Stromal cell of bone marrow (primary cell): ENCODE measurements at places on chromosomes 4 and X.

GRCh38 chr4:78372355-78372988 lies 179.1 kb upstream of the ANXA3 start:
- DNase-seq = no peak

- DNase-seq = peak; percentile 64
These were observed 19.5 kb downstream of the UTP14A start for GRCh38 chrX:129925305-129926092.

- DNase-seq = no peak
These were observed 676.1 kb upstream of the ATOH1 start for GRCh38 chr4:93152491-93152890.

DNA sequence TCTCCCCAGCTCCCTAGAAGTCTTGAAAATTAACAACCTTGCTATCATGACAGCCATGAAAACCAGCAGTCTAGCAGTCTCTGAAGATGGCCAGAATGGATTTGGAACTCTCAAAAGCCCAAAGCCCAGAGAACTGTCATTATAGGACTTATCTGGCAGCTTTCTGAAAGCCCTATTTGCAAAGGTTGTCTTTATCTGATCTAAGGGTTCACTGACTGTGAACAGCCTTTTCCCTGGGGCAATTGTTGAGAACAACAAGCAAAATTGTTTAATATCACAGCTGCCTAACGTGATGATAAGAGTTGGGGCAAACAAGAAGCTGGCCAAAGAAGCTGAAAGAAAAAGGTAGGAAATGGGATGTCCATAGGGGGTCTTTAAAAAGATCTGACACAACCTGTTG lies 20.9 kb upstream of the KLHL8 start:
- no peak for DNase-seq

DNA sequence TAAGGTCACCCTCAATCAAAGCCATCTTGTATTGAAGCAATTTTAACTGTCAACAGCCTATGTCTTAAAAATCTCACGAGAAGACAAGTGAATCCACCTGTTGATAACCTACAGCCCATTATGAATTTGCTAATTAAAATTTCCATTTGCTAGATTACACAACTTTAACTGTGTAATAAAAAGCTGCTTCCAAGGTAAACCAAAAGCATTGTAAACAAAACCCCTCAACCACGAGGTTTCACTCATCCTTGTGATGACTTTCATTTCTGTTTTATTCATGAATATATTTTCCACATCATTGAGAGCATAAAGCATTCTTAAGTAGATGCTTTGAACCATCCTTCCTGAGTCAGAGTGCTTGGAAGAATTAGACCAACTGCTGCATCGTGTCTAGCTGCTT lies 217.5 kb upstream of the GYPA start:
- no peak for DNase-seq

- DNase-seq = no peak
These were observed 550.5 kb upstream of the FAT1 start for GRCh38 chr4:187274153-187274552.

DNA sequence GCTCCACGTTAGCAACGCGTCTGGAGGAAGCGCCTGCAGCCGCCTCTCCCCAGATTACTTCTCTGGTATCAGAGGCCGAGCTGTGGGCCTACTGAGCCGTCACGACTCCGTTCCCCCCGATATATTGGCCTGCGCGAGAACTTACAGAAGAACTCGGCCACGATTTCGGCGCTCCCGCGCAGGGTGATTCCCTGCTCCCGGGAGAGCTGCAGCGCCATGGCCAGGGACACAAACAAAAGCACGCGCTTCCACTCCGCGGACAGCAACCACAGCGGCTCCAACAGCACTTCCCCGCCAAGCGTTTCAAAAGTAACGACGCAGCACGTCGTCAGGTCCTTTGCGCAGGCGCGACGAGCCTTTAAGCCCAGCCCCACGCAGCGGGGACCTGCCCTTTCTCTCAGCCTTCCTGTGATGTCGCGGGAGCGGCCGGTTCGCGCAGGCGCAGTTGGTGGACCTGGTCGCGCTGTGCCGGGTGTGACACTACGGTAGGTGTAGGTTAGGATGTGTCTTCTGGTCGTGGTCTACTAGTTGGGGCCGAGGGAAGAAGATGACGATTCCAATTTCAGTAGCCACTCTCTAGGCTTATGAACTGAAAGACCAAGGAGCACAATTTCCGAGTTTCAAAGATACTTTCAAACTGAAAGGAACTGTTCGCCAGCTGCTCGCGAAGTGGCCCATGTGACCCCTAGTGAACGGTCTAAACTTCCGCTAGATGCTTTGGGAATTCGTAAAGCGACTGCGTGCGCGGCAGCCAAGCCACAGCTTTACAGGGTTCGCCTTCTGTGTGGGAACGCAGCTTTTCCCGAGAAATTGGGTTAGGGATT lies at the start of gene MAD2L1:
Gene MAD2L1, minus strand, starts transcription at position 332 of the 824 bp plus-strand sequence. Its CDS starts 114 bp downstream, at position 218.
- peak; percentile 98 for DNase-seq

DNA sequence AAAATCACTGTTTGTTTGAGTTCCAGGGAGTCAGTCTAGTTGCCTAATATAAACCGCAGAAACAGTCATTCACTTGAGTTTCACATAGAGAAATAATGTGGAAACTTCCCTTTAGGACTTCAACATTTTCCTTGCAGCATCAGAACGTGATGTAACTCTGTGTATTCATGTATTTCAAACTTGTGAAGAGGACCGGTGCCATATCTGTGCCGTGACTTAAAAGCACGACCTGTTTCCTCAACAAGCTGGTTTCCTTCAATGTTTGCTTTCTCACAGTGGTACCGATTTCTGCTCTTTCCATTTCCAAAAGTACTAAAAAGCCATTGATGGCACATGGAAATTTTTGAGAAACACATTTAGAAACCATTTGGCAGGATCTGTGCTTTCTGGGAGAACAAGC lies 166.6 kb upstream of the RAPGEF2 start:
- no peak for DNase-seq

GRCh38 chr4:109945056-109945455 lies 32.4 kb downstream of the EGF start:
- DNase-seq = no peak

- DNase-seq = no peak
These were observed 375.3 kb downstream of the IDS start for GRCh38 chrX:149129767-149130166.

DNA sequence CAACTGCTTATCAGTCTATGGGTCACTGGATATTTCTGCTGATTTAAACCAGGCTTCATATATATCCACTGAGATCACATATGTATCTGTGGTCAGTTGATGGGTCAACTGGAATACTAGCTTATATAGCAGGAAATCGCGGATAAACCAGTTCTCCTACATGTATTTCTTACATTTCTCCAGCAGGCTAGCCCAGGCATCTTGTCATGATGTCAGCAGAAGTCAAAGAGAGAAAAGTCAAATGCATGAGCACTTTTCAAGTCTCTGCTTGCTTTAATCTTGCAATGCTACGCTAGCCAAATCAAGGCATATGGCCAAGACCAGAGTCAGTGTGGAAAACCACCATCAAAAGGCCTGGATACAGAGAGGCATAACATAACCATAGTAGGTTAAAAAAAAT lies 1008.8 kb upstream of the DIAPH2 start:
- no peak for DNase-seq
